ENCODE measurements at places on chromosomes 5 and 9.

DNA sequence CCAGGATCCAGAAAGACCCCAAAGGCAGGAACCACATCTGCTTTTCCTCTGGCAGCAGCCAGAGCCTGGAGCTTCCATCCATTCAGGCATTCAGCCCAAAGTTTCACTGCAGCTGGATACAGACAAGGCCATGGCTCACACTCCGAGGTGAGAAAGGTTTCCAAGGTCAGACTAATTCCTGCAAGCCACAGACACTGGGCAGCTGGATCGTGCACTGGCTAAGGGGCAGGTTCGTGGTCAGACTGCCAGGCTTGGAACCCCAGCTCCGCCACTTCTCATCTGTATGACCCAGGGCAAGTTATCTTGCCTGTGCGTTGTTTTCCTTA lies 36.9 kb downstream of the SPOCK1 start:
- no peak for DNase-seq

- DNase-seq = no peak
Measured at GRCh38 chr9:136665111-136665703, 2.5 kb downstream of the EGFL7 start.

DNA sequence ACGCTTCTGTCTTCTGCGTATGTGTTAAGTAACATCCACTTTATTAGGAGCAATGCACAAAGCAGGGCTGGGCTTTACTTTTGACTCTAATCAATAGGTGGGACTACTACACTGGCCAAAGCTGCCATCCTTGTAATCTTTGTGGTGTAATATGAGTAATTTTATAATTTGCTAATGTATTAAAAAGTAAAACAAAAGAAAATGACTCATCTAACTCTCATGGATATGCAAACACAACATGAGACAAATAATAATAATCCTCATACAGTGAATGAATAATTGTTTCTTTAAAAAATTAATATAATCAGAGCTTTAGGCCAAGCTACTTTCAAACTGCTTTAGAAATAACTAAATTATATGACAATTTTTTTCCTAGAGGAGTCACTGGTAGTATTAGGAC lies 90.7 kb downstream of the NR3C1 start:
- DNase-seq = no peak

DNA sequence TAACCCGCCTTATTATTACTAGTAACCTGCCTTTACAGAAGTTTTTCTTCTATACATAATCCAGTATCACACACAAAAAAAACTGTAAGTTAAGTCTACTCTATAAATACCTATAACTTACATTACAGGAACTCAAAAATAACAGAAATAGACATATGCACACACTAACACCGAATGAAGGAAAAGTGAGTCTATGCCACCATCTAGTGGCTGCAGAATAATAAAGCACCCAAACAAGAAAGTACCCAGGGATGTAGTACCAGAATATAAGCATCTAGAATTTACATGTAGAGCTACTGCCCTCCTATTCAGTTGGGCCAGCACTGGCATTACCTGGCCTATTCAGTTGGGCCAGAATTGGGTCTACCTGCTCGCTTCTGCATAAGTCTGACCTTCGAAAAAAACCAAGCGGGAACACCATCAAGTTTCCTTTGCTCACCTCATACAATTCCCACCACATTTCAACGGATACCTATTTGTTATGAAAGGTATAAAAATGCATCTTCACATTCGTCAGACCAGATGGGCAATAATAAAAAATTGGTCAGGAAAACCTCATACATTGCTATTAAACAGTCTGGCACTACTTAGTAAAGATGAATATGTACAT lies 4.0 kb upstream of the NIPSNAP3A start:
- DNase-seq = peak; percentile 73

- DNase-seq = no peak
Measured at GRCh38 chr5:150600616-150601490, 39.6 kb upstream of the SYNPO start.

DNA sequence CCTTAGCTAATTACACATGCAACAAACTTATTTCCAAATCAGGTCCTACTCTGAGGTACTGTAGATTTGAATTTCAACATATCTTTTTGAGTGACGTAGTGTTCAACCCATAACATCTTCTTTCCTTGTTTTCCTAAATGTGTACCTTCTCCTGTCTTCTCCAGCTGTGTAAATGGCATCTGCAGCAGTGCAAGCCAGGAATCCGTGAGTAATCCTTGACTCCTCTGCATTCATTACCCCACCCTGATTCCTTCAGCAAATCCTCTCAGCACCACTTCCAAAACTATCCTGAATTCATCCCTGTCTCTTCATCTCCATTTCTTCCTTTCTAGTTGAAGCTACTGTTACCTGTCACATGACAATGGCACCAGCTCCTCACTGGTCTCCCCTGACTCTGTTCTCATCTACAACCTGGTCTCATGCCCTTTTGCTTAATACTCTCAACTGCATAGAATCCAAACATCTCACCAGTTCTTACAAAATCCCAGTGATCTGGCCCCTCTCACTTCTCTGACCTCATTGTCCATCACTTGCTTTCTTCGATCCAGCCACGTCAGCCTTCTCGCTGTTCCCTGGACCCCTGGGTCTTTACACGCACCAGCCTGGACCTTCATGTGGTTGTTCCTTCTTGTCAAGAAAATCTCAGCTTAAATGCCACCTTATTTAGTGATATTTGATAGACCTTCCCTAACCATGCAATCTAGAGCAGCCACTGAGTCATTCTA lies 14.6 kb upstream of the TRAF1 start:
- no peak for DNase-seq

- DNase-seq = no peak
Measured at GRCh38 chr9:6414247-6414641, 1.2 kb downstream of the UHRF2 start.

DNA sequence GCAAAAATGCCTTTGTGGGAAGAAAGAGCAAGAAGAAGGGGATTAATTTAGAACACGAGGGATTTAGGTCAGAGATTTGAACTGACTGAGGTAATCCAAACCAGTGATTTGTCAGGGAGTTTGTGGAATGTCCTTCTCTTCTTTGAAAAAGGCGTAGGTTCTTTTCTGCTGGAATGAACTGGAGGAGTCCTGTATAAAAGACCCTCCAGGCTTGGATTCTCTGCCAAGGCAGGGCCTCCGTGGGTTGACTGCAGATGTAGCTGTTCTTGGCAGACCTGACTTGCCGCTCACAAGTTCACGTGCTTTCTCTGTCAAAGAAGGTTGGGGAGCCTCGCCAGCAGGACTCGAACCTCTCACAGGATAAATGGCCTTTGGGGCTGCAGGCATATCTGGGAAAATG lies 62.8 kb upstream of the STC2 start:
- DNase-seq = no peak

DNA sequence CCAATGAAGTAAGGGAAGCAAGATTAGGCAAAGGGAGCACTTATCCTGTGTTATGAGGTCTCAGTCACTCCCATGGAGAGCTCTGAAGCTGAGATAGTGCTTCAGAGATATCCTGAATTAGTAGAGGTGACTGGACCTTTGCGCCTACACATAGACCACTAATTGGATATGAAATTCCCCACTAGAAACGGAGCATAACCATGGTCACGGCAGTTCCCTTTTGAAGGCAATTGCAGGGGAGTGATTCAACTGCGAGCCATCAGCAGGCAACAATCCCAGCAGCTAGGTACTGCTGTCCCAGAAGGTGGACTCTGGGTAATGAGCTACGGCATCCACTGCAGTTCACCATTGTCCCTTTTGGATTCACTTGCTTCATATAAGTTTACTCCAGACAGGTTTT lies 267.7 kb upstream of the RASA1 start:
- DNase-seq = no peak

DNA sequence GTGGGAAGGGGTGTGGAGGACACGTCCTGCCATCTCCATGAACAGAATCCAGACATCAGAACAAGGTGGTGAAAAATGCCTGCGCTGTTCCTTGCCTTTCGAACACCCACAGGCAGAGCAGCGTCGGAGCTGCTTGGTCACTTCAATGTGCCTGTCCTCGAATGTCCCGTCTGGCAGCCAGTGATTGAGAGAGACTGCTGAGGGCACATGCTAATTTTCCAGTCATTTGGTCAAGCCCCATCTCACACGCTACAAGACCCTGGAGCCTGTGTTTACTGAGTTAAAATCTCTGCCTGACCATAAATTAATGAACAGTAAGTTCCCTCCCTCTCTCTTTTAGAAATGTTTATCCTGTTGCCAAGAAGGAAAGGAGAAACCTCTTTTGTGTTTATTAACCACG lies 149.3 kb downstream of the NTRK2 start:
- no peak for DNase-seq

DNA sequence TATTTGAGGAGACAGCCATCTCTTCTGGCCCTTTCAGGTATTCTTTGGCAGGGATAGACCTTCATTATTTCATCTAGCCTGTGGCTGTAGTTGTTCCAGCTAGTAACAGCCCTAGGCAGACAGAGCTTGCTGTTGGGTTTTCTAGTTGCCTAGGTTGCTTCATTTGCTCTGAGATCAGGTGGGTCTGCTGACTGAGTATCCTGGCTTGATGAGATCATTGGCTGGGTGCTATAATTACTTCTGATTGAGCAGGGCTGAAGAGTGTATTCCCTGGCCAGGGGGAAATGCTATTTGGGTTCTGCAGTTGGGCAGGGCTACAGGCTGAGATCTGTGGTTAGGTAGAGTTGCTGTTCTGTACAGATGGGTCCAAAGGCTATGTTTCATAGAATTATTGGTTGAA lies 456.1 kb downstream of the PSAT1 start:
- no peak for DNase-seq

GRCh38 chr9:109426626-109427402 lies 71.3 kb downstream of the PTPN3 start:
- no peak for DNase-seq

GRCh38 chr5:11733185-11733839 lies 170.9 kb downstream of the CTNND2 start:
- DNase-seq = no peak

DNA sequence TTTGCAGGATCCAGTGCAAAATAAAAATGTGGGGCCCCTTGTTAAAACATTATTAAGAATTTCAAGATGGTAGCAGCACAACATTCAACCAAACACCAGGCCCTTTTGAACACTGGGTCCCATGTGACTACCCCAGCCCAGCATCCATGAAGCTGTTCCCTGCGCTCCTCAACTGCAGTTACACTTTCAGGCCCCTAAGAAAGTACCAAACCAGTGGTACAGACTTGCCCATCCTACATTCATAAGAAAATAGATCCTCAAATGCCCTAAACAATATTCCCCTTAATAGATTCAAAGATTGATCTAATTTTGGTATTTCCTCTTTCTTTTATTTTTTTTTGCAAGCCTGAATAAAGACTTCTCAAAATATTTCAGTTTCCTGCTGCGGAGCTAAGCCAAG lies 201.7 kb downstream of the EFNA5 start:
- no peak for DNase-seq

GRCh38 chr5:56346044-56346710 lies 113.0 kb upstream of the ANKRD55 start:
- DNase-seq = no peak

GRCh38 chr5:53416144-53416738 lies 64.2 kb upstream of the FST start:
- no peak for DNase-seq

GRCh38 chr5:172383191-172383802 lies 71.0 kb downstream of the SH3PXD2B start:
- no peak for DNase-seq

DNA sequence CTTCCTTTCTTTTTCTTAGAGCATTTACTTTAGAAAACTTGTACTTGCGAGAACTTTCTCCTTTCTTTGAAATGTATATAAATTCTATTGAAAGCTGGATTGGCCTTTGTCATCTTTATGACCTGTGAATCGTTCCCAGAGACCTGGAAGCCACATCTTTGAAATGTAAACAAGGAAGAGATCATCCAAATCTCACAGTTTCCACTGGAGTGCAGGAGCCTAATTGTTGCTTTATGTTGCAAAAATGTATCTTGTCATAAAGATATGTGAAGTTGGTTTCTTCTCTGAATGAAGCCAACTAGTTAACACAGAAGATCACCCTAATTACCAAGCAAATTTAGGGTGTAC lies 1101.8 kb downstream of the TAF11L14 start:
- no peak for DNase-seq

GRCh38 chr5:168624850-168625364 lies 45.7 kb upstream of the PANK3 start:
- DNase-seq = no peak

- DNase-seq = no peak
Measured at GRCh38 chr9:8822667-8823025, 1023.1 kb upstream of the DMAC1 start.

DNA sequence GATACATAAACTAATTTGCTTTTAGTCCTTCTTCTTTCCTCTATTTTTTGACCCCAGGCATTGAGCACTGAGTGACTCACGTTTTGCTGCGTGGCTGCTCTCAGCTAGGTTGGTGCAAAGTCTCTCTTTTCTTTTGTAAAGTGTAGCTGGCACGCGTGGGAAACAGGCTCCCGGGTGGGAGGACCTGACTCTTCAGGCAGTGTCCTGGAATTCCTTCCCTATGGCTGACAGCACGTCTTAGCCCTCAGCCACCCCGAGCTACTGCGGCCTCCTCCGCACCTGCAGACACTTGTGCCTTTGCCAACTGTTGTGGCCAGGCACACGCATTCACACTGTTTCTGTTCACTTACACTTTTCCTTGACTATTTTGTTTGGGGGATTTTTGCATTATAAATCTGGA lies 877 bp upstream of the SCGB3A1 start:
- DNase-seq = no peak

GRCh38 chr5:11878814-11879213 lies 25.4 kb downstream of the CTNND2 start:
- no peak for DNase-seq

GRCh38 chr5:64900618-64901017 lies 131.9 kb downstream of the CWC27 start:
- DNase-seq = no peak

- DNase-seq = peak; percentile 22
Measured at GRCh38 chr5:154273028-154273617, 82.6 kb downstream of the GALNT10 start.

- DNase-seq = peak; percentile 30
Measured at GRCh38 chr5:136037001-136037705, 8.4 kb downstream of the TGFBI start.

DNA sequence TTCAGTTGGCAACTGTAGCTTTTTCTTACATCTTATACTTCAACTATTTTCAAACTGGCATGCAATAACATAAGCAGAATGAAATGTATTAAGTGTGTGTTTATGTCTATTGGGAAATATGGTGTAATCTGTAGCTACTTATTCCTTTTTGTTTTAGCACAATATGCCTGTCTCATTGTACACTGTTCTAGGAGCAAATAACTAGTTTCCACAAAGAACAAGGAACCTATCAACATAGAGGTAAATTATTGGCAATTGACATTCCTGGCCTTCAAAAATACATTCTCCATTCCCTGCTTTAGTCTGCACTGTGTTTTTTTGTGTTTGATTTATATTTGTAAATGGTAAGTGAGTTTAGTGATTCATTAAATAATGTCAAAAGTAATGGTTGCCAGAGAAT lies 75.7 kb downstream of the FBXL7 start:
- DNase-seq = no peak
